Adipocyte (in vitro differentiated cells): ENCODE measurements at places on chromosomes 4 and X.
A peak's percentile ranks its signal among the peaks of the same experiment; 100 is the strongest.

DNA sequence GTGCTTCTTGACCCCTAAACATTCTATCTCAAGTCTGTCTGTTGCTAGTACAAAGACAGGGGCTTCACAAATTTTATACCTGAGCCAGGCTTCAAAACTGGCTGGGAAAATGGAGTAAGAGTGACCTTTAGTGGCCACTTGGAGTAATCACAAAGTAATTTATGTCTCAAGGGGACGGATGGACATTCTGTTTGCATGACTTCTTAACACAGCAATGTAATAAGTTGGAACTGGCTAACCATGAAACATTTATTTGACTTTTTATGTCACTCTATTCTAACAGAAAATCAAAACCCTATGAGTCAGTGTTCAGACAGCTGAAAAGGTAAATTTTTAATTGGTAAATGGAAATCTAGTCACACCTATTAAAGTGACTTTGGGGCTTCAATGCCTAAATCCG, 600.6 kb downstream of the ANKRD50 start:
- peak; percentile 89 for DNase-seq

DNA sequence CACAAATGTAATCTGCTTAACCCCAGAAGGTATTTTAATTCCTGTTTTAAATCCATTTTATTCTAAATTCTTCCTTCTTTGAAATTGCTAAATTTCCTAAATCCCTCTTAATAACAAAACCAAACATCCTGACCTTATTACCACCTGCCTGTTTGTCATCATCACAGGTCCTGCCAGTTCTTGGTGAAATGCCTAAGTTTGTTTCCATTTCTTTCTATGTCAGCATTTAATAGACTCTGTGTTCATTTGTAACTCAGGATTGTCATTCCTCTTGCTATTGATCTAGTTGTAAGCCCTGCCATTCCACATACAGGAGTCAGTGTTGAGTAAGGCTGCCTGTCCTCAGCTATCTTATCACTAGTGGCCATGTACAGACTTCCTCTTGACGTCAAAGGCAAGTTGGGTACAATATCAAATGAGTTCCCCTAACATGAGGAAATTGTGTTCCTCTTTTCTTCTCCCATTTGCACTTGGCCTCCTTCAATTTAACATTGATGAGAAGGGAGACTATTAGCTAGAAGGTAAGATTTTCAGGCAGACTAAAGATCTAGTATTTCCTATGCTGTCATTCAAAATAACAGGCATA, 440.1 kb downstream of the AFF2 start:
- no peak for DNase-seq

DNA sequence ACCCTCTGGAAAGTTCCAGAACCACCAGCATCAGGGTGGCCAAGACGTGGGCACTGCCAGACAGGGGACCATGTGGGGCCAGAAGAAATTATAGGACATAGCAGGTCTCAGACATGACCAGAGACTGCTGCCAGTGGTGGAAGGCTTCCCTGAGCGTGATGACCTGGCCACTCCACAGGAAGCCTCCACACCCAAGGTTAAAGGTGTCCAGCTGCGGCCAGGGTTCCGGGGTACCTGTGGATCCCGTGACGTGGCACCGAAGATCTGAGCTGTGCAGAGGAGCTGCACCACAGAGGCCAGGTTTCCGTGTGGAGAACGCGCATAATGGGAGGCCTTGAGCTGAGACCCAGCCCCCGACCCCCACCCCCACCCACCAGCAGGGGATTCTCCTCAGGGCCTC, 16.4 kb upstream of the CTBP1 start:
- no peak for DNase-seq

DNA sequence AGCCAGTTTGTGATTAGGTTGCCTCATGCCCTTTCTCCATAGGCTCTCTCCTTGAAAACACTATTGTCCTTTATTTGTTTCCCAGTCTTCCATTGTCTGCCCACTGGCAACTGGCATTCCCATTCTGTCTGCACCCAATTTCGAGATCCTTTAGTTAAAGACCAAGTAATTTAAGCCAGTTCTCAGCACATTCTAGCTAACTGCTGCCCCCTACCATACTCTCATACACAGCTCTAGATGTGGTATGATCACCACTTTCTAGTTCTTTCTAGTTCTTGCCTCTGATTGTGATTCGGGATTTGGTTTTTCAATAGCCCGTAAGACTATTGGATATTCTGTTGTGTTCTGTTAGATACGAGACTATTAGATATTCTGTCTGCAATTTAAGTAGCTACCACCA, 135.8 kb upstream of the TRPC5 start:
- DNase-seq: no peak

DNA sequence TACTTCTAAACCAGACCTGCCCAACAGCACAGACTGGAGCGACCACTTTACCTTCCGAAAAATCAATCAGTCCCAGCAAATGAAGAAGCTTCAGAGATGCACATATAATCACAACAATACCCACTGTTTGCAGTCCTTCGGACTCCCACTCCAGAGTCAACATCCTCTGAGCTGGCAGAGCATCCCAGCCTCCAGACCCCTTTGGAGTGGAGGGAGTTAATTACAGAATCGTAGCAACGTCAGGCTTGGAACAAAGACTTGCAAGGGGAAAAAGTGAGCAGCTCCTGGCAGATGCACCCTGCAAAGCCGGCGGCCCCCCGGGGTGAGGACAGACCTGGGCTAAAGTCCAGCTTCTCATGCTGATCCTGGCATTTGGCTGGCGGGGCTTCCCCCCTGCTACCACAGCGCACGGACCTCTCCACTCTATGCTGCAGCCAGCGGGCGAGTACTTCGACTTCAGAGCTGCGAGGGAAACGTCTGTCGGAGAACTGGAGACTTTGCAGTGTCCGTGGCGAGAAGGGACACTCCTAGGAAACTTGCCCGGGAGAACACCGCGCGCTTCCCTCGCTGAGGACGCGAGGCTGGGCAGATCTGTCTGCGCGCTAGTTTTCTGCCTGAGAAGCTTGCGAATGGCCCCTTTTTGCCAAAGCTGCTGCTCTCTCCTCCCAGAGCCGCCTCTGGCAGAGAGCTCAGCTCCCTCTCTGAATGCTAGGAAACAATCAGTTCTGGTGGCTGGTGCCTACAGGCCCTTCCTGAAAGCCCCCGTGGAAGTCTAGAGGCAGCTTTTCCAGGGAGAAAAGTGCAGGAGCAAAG, 283.7 kb downstream of the PACRGL start:
- DNase-seq: no peak

GRCh38 chr4:168514249-168514852, 17.5 kb downstream of the PALLD start:
- peak; percentile 91 for DNase-seq

GRCh38 chr4:158964728-158965124, 138.2 kb upstream of the RAPGEF2 start:
- DNase-seq: no peak

DNA sequence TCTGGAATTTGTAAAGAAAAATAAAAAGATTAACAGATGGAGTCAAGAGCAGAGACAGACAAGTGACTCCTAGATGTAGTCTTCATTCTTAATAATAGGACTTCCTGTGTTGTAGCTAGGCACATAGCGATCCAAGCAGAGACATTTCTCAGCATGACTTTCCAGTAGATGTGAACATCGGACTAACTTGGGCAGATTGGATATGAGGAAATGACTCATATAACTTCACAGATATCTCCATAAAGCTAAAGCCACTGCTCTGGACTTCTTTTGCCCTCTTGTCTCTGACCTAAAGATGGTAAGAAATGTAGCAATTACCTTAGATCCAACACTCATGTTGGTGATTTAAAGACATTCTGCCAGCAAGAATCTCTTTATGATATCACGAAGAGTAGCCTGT, 131.7 kb downstream of the EPHA5 start:
- DNase-seq: peak; percentile 8

- peak; percentile 73 for DNase-seq
Observed at GRCh38 chr4:156294577-156294976, 340.9 kb upstream of the CTSO start.

GRCh38 chrX:46704767-46705386, 54.0 kb downstream of the SLC9A7 start:
- DNase-seq: peak; percentile 13
